ENCODE measurements at places on chromosomes 11 and 22. TPM values are rescaled to one million over a fixed set of nuclear protein-coding genes. Genes with fewer than 3 reads are reported as not detected.

MOGAT2 gene
- not detected for total RNA-seq

OR4C46 gene
- not detected for total RNA-seq

MUC5AC gene
- total RNA-seq: not detected

FEN1 gene
- total RNA-seq: 34.8 TPM

EHF gene
- not detected for total RNA-seq

OR2AG1 gene
- total RNA-seq: under 0.01 TPM

SLC22A8 gene
- not detected for total RNA-seq

SPON1 gene
- total RNA-seq: 0.06 TPM

GALNT18 gene
- total RNA-seq: 137 TPM

P2RX6 gene
- not detected for total RNA-seq

PRRG4 gene
- total RNA-seq: 1.2 TPM

ANKK1 gene
- total RNA-seq: not detected

PATE2 gene
- not detected for total RNA-seq

MYBPC3 gene
- not detected for total RNA-seq

DMC1 gene
- total RNA-seq: 1.5 TPM

OR51B4 gene
- total RNA-seq: not detected

PRR14L gene
- total RNA-seq: 29.7 TPM

SYCE3 gene
- total RNA-seq: not detected

MAPK11 gene
- total RNA-seq: 27.4 TPM

IGF2 gene
- 6.3 TPM for total RNA-seq

All from bladder microvascular endothelial cell (primary cell).